Hepatic stellate cell (primary cell): ENCODE measurements at places on chromosomes 12 and 14.
A peak's percentile ranks its signal among the peaks of the same experiment; 100 is the strongest.

DNA sequence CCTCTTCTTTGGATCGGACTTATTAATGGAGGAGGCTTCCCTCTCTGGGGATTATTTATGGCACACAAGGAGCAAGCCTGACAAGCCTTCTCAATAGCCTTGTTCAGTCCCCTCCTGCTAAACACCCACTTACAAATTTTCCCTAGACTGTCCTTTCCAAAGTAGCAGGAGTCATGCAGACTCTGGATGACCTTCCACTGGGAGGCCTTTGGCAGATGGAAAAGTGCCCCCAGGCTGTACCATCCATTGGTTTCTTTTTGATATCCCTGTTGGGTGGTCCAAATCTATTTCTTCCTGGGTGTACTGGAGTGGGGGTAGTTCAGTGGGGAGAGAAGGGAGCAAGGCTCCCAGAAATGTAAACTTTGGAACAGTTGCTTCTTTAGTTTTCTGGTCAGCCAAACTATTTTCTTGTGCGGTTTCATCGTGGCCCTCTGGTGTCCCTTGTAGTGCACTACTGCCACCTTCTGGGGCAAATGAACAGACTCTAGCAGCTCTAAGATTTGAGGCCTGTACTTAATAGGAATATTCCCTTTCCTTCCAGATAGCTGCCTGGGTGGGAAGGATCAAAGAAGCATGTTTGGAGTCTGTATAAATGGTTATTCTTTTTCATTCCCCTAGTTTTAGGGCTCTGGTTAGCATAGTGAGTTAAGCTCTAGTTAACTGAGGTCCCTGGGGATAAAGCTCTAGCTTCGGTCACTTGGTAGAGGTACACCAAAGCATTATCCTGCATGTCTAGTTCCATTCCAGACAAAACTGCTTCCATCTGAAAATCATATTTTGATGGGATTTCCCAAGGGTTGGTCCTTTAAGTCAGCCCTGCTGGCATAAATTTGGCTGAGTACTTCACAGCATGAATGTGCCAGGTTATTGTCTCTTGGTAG is 409.5 kb downstream of the SLC6A15 start:
- DNase-seq, result no peak

DNA sequence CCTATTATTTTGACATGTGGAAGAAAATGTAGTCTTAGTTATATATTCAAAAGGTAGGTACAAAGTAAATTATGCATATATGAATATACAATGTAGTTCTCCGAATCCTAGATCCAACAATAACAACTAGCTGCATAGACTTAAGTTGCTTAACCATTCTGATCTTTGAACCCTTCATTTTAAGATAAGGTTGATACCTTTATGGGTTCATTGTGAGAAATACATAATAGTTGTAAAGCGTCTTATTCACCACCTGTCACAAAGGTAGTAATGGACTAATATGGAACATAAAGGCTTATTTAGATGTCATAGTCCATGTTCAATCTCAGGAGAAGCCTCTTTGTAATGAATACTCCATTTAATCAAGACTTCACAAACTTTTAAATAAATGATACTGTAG is 263.6 kb downstream of the TMTC2 start:
- no peak for DNase-seq

DNA sequence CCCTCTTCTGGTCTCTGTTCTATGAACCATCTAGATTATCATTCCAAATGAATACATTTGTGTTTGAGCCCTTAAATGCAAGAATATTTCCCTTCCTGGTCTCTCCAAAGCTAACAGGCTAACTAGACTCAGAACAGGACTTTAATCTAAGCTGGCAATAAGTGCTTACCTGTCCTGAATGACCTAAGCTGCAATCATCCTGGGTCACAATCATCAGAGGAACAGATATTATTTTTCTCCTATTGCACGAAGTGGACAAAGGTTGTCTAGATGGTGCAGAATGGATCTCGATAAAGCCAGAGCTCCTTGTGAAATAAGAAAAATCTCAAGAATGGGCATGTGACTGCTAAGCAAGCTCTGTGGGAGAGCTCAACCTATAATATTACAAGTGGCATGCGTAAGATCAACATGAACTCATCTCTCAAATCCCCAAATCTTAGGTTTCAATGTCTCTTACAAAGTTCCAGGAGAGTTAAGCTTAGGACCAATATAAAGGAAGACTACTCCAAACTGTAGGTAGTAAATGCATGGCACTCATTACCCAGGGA is 10.6 kb upstream of the NUMB start:
- DNase-seq, result no peak

DNA sequence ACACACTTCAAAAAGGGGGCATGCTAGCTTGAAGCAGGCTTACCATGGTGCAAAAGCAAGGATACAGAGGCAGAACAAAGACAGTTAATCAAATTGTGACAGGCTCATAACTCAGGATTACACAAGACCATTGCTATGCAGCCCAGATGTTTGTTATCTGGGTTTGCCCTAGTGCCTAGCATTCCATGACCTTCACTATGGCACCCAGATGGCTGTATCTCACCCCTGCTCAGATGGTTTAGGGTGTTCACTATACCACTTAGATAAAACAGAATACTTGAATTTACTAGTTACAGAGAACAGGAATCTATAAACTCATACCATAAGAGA is 56.2 kb downstream of the SDR9C7 start:
- DNase-seq, result no peak

- peak; percentile 35 for DNase-seq
These were observed 154.4 kb downstream of the KCNK10 start for GRCh38 chr14:88168498-88169165.

GRCh38 chr12:31011746-31012566 is 61.7 kb upstream of the DDX11 start:
- no peak for DNase-seq

- DNase-seq, result no peak
These were observed 501.4 kb upstream of the RGS6 start for GRCh38 chr14:71430678-71431376.

DNA sequence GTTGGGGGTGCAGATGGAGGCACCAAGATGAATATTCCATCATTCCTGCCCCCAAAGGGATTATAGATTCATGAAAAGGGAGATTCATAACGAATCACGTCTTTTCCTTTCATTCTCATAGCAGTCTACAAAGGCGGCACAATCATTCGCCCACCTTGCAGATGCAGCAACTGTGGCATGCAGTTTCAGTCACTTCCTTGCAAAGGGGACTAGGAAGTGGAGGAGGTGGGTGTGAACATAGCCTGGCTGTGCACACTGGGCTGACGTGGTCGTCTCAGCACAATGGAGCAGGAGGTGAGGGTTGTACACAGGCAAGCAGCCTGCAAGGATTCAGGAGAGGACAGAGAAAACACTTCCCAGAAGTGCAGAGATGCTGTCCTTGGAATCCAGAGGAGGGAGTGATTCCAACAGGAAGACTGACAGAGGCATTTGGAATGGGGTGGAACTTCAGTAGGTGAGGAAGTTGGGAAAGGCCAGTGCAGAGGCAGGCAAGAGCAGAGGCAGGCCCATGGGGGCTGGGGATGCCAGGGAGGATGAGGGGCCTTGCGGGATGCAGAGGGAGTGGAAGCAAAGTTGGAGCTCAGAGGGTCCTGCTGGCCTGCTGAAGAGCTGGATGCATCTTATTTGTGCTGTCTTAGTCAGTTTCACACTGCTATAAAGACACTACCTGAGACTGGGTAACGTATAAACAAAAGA is 21.9 kb upstream of the PPP2R5C start:
- DNase-seq, result no peak

DNA sequence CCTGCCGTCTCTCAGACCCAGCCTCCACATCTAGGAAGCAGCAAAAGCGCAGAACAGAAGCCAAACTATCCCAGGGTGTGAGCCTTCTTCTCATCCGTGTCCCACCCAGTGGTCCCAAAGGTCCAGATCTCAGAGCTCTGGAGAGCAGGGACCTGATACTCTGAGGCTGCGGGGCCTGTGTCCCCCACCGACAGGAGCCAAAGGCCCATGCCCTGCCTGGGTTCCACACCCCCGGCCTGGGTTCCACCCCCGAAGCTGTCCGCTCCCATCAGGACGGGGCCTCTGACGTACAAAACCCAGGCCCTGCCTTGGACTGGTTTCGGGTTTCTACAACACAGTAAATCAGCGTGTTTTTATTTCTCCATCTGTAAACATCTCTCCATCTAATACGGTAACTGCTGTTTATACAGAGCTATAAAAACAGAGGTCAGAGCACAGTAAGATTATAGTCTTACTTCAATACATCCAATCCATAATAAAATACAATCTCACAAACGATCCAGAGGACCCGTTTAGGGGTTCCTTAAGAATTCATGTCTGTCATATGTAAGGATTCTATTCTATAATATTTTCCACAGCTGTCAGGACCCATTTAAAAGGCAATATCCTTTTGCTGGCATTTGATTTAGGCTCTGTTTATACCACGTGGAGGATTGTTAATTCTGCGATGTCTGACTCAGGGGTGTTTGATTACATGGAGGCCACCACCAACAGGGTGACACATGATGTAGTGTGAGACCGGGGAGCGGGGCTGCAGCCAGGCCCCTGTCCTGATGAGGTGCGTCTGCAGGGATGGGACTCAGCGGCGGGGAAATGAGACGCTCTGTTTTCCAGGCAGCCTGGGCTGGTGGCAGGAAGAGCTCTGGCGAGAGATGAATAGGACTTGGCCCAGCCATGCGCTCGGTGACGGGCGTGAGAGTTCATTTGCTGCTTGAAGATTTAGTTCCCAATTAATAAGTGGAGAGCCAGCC is 110.3 kb downstream of the DICER1 start:
- DNase-seq, result no peak

GRCh38 chr14:51867741-51868140 is 7.3 kb downstream of the GNG2 start:
- no peak for DNase-seq

DNA sequence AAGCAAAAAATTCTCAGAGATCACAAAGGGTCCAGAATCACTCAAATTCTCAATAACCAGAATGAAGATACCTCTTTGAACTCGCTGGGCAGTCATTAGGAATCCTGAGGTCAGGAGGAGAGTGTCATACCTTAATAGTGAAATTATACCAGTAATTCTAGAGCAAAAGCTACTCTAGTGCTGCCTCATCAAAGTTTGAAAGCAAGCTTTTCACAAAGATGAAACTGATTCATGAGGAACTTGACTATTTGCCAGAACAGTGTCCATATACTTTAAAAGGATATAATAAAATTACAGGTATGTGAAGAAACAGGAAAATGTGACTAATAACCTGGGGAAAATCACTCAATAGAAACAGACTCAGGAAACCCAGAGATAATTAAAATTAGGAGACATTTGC is 44.5 kb downstream of the EML5 start:
- no peak for DNase-seq

DNA sequence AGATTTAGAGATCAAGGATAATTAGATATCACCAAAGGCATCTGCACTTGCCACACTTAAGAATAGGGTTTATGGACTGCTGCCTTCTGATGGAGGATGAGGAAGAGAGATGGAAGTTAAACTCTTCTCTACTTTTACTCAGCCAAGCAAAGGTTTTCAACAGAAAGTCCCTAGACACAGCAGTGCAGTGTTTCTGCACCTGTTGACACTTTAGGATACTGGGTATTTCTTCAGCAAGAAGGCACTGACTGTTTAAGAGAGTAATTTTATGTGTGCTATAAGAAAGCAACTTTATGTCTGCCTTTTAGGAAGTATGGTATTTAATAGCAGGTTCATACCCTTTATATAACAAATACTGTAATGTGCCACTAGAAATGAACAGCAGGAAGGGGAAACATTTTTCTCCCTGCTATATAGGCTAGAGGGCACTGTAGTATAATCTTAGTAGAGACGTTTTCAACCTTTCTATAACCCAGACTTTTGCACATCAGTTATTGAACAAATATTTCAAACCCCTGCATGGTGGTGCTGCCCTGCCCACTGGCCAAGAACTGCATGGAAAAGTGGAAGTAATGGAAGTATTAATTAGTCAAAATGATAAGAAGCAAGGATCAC is 225.0 kb upstream of the GRIP1 start:
- DNase-seq, result no peak

DNA sequence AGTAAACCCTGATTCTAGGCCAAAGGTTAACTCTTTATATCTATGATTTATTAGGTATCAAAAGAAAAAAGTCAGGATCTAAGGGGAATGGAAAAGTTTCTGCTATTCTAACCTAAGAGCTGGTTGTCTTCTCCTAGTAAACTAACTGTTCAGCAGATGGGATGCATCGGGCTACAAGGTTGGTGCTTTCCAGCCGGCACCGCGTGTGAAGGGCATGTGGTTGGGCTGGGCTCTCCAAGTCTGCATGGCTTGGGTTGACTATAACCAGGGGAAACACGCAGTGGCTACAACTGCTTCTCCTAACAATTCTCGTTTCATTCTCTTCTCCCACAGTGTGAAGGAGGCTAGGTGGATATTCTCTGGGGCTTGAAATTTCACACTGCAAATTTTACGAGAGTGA is 354.5 kb downstream of the APAF1 start:
- DNase-seq, result no peak

DNA sequence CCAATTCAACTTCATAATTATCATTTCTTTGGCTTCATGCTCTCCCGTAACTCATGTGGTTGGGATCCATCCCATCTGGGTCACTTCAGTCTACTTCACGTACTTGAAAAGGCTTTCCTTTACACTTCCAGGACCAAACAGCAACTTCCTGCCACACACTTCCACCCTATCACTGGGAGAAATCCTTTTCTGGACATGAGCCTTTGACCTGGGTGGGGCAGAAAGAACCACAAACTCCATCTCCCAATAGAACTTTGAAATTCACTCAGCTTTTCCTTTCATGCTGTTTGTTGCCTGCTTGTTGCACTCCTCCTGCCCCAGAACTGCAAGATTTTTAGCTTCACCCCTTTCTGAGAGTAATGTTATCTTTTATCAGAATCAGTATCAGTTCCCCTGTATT is 18.4 kb upstream of the GALNT16 start:
- no peak for DNase-seq

GRCh38 chr14:59638885-59639284 is 62.3 kb upstream of the CCDC175 start:
- DNase-seq, result no peak

- DNase-seq, result no peak
These were observed 397.3 kb downstream of the ZFP36L1 start for GRCh38 chr14:68395604-68396003.

DNA sequence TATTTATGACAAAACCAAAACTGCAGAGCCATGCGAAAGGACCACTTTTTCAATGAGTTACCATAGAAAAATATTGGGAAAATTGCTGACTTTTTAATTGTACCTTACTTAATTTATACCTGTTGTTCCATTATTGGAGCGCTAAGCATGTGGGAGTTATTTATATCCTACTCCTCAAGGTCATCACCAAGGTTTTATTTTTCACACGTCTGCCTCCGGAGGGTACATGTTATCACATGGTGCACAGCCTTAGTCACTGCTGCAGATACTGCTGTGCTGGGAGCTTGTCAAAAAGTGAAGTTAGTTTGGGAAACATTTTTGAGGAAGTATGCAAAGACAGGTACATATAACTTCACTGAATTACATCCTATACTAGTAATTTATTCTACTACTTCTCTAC is 1444.3 kb downstream of the AACS start:
- DNase-seq, result no peak
